H9 (cell line): ENCODE measurements at places on chromosomes 3 and 15.

- no peak for DNase-seq
Measured at GRCh38 chr15:35505809-35506208, 40.2 kb downstream of the DPH6 start.

GRCh38 chr3:183427876-183428446 is 458 bp downstream of the MCF2L2 start:
- peak; percentile 57 for DNase-seq

GRCh38 chr15:90031231-90031791 is 30.2 kb downstream of the ZNF710 start:
- no peak for DNase-seq

DNA sequence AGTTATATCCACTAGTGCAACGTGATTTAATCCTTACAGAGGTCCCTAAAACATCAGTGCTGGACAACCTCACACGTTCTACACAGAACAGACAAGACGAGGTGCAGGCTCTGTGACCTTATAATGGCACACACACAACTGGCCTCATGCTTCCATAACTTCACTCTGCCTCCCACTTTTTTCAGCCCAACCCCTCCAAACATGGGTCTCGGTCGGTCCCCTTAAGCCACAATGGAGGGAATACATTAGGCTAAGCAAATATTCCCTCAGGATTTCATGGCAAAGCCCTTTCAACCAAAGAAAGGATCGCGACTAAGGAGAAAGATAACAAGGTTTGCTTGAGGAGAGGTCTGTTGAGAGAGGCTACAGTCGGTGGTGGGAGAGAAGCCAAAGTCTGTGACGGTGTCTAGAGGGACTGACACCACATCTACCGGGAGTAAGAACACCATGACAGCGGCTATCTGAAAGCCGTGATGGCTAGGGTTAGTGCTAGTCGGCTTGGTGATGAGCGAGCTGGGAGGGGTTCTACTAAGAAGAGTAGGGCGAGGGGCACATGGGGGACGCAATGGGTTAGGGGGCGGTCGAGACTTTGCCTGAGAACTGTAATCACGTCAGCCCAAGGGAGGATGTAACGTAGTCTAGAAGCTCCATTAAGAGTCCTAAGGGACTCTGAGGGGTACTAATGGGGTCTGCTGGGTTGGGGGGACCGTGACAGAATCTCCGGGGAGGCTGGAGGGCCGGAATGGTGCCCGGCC is 1.0 kb downstream of the MYO9A start:
- DNase-seq, result no peak

- no peak for DNase-seq
Measured at GRCh38 chr3:120648290-120648689, 33.7 kb downstream of the HGD start.

DNA sequence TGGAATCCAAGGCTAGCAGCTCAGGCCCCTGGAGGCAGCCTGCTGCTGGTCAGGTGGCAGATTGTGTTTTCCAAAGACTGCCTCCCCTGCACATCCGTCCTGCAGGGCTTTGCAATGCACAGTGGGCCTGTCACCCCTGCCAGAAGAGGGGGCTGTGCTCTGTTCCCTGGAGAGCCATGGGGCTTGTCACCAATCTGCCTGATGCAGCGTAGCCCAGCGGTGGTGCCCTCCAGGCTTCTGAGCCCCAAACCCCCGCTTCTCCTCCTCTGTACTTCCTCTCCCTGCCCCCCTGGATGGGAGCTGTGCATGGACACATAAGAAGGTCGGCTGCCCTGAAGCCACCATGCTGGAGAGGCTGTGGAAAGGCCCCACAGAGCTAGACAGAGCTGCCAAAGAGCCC is 10.0 kb upstream of the PLXNA1 start:
- DNase-seq, result no peak

- no peak for DNase-seq
Measured at GRCh38 chr15:66941108-66941711, 124.2 kb upstream of the SMAD3 start.

DNA sequence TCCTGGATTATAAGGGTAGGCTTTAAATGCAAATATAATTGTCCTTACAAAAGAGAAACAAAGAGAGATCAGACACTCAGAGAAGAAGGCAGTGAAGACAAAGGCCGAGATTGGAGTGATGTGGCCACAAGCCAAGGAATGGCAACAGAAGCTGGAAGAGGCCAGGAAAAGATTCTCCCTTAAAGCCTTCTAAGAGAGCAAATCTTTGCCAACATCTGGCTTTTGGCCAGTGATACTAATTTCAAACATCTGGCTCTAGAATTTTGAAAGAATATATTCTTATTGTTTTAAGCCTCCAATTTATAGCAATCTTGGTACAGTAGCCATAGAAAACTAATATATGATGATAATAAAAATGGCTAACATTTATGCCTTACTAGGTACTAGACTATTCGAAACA is 615.8 kb upstream of the ZNF385D start:
- DNase-seq, result no peak

DNA sequence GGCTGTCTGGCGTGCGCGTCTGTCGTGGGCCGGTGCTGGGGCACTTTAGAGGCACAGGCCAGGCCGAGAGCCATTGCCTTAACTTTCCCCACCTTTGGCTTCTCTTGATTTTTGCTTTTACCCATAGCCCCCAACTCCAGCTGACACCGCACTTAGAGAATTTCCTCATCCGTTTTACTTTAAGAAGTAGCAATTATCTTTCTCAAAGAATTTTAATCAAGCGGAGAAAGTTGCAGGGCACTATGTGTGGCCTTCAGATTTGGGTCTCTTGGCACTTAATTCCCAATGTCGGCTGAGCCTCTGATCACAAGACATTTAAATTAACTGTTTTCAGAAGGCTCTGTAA is 1.2 kb downstream of the ALDH1A3 start:
- DNase-seq, result no peak

- DNase-seq, result no peak
Measured at GRCh38 chr15:91593067-91593466, 260.4 kb upstream of the SLCO3A1 start.

DNA sequence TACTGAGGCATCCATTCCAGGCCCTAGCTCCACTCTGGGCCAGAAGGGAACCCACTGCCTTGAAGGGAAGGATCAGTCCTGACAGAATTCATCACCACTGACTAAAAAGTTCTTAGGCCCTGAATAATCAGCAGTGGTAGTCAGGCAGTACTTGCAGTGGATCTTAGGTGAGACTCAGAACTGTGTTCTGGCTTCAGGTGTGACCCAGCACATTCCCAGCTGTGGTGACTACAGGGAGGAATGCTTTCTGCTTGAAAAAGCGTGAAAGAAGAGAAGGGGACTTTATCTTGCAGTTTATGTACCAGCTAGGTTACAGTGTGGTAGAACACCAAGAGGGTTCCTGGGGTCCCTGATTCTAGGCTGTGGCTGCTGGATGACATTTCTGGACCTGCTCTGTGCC is 24.9 kb upstream of the AADACL2 start:
- no peak for DNase-seq

DNA sequence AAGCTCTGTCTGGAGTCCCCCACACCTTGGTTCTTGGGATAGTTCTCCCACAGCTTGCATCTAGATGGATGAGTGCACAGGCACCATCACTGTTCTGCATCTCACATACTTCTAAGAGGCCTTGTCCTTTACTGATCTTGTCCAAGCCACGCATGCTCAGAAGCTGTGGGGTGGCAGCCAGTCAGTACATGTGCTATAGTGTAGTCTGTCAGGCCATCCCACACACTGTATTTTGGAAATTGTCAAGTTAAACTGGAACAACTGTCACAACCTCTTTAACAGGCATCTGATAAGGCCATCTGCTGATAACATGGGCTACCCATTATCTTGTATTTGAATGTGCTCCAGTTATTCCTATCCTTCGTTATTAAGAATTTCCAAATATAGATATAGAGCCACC is 296.5 kb upstream of the AZI2 start:
- no peak for DNase-seq

GRCh38 chr15:87021751-87022150 is 942.1 kb downstream of the AGBL1 start:
- DNase-seq, result no peak

DNA sequence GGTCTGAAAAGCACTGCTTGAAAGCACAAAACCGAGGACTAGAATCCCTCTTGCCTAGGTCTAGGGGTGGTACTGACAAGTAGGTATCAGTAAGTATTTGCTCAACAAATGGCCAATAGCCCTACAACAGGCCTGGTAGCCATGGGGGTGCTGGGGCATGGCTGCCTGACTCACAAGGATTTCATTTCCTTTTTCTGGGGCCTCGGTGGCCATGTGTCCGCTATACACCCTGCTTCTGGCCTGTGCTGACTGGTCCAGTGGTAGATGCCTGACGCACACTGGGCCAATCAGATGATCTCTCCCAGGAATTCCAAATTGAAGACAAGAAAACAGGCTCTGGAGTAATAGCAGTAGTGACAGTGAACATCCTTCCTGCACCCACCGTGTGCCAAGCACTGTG is 29.4 kb downstream of the MELTF start:
- DNase-seq, result peak; percentile 18

DNA sequence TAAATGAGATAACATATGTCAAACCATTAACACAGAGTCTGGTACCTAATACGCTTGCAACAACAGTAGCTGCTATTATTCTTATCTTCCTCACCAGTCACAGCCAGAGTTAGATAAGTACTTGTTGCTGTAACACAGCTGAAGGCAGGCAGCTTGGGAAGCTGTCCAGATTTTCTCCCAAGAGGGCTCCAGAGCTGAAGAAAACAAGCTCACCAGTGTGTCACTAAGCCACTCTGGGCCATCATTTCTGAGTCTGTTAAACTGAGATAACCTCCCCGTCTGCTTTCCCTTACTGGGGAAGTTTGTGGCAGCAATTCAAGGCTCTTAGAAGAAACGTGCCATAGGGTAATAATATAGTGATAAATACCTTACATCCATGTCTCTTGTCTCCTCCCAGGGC is 226.3 kb downstream of the TAFA4 start:
- DNase-seq, result no peak

DNA sequence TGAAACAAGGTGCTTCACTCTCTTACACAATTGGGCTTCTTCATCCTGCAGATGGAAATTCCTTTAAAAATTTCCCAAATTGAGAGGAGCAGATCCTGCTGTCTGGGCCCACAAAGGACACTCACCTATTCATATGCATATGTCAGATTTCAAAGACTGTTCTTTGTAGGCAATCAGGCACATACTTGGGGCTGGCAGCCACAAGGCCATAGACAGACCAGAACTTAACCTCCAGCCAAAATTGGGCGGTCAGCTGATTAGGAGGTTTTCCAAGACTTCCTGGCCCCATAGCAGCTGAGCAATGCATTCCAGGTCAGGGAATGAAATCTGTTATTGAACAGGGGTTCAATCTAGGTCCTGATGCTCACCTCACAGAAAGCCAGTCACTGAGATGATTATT is 15.0 kb upstream of the HPS3 start:
- DNase-seq, result no peak

GRCh38 chr3:105085506-105085905 is 281.2 kb upstream of the ALCAM start:
- no peak for DNase-seq

GRCh38 chr3:73546961-73547360 is 77.8 kb downstream of the PDZRN3 start:
- no peak for DNase-seq

GRCh38 chr3:53236112-53236841 is 19.5 kb downstream of the TKT start:
- DNase-seq, result peak; percentile 66

- DNase-seq, result peak; percentile 88
Measured at GRCh38 chr15:92683511-92683834, 27.9 kb upstream of the FAM174B start.

DNA sequence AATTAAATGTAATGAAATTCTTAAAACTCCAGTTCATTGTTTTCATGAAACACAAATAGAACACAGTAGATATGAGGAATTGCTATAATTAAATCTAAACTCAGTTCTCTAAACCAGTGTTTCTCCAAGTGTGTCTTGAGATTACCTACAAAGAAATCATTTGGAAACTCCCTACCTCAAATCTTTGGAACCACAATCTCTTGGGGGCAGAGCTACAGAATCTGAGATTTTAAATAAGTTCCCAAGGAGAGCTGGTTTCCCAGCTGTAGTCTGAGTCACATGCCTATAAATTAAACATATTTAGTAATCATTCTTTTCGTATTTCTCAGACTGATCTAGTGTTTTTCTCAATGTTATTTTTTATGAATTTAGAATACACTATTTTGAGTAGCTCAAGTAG is 17.0 kb upstream of the ACTC1 start:
- no peak for DNase-seq

GRCh38 chr3:44885618-44886017 is 11.2 kb downstream of the TGM4 start:
- no peak for DNase-seq

GRCh38 chr15:49148298-49148697 is 7.1 kb downstream of the COPS2 start:
- no peak for DNase-seq

DNA sequence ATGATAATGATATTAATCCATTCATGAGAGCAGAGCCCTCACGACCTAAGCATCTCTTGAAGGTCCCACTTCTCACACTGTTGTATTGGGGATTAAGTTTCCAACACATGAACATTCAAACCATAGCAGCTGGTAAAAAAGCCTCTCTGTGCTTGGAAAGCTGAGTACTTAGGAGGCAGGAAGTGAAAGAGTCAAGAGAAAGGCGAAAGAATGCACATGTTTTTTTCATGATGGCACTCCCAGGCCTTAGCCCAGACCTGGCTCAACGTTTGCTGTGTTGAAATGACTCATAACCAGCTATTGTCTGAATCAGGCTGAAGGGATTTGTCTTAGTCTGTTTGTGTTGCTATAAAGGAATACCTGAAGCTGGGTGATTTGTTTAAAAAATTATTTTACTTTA is 84.4 kb upstream of the RGMA start:
- no peak for DNase-seq

- DNase-seq, result no peak
Measured at GRCh38 chr15:79615754-79616153, 183.6 kb downstream of the MINAR1 start.

DNA sequence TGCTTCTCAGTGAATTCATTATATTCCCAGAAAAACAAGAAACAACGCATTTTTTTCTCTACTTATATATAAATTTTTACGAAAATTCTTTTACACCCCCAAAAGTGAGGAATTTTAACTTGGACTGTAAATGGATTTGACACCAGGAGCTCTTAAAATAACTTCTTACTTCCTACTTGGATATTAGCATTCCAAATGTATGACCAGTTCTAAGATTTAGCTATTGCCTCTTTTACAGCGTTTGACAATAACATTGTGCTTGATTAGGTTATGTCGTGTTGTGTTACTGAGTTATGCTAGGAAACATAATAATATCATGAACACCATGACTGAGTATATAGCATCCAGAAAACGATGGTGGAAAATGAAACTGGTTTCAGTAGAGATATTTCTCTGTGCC is 177.0 kb downstream of the CNTN6 start:
- DNase-seq, result no peak
